ENCODE measurements at places on chromosomes 6 and 20.
A peak's percentile ranks its signal among the peaks of the same experiment; 100 is the strongest.

DNA sequence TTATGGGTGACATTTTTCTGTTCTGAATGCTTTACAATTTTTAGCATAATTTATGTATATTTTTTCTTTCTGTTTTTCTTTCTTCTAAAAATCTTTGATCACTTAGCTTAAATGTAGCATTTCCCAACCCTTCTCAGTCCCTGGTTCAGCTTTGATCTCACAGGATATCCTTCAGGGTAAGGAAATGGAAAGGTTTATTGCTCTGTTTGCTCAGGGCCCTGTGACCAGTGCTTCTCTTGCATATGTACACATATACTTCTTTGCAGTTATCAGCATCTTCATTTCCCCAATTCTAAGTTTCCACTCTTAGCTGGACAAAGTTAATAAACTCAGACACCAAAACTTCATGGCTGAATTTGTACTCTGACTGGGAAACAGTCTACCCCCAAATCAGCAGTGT lies 30.6 kb downstream of the TMEM74B start:
- no peak for DNase-seq

DNA sequence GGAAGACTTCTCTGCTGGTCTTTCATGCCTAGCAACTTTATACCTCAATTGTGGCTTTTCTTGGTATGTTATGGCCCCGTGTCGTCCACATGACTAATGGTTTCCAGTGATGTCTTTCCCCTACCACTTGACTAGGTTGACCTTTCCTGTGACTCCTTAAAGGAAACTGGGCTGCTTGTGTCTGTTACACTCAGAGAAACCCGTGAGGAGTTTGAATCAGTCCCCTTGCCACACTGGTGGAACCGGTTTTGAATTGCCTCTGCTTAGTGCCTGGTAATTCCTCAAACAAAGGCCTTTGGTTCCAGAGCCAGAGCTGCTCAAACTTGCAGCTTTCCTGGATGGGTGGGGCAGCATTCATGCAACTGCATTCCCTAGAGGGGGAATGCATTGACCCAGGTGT lies 21.9 kb downstream of the ECT2L start:
- DNase-seq = peak; percentile 73

DNA sequence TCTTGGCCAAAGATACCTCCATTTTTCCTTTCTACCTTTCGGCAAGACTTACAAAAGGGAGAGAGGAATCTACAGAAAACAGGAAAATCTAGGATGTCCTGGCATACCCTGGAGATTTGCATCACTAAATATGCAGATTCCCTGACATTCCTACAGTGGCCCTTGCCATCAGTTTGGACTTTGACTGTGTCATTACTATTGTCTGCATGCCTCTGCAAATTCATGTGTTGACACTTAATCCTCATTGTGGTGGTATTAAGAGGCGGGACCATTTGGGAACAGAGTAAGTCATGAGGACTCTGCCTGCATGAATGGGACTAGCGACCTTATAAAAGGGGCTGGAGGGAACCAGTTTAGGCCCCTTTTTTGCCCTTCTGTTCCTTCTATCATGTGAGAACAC lies 50.5 kb upstream of the DTNBP1 start:
- DNase-seq = no peak

GRCh38 chr6:43475516-43475915 lies 1.9 kb upstream of the TJAP1 start:
- no peak for DNase-seq

GRCh38 chr6:1181939-1182605 lies 129.8 kb upstream of the FOXQ1 start:
- no peak for DNase-seq

DNA sequence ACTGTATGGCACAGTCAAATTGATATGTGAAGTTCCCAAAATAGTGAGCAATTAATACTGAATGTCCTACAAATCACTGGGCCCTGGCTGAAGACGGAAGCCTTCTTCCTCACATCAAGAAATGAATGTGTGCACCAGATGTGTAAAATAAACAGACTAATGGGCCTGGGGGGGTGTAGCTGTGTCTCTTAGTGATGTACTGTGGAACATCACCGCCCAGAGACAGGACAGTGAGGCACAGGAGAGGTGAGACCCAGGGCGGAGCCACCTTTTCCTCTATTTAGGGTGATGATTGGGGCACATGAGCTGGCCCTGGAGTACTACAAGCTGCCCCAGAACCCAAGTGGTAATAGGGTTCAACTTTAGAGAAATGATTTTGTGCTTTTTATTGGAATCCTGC lies 368.5 kb upstream of the ARID1B start:
- no peak for DNase-seq

- DNase-seq = no peak
Measured at GRCh38 chr6:20044883-20045282, 167.4 kb downstream of the MBOAT1 start.

- no peak for DNase-seq
Measured at GRCh38 chr20:40488401-40488800, 200.6 kb downstream of the MAFB start.

DNA sequence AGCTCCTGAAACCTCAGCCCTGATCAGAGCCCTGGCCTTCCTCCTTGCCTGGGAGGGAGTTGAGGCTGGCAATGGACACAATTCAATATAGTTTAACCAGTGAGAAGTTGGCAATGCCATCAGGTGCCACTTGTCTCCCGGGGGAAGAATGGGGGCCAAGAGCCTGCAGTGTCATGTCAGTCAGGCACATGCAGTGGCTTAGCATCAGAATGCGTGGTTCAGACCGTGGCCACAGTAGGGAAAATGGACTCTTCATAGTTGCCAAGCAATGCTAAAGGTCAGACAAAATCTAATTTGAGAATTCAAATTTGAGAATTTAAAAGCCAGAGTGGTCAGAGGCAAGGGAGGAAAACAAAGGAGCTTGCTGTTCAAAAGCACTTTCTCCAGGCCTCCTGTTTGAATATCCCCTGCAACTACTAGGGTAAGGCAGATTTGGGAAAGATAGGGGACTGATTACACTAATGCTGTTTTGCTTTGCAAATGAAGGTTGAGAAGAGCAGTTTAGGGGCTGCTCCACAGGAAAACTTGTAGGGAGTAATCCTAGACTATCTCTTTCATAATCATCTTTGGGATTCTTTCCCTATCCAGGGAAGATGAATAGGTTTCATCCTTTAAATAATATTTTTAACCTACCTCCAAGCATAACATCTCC lies 33.1 kb upstream of the CLIC5 start:
- no peak for DNase-seq

DNA sequence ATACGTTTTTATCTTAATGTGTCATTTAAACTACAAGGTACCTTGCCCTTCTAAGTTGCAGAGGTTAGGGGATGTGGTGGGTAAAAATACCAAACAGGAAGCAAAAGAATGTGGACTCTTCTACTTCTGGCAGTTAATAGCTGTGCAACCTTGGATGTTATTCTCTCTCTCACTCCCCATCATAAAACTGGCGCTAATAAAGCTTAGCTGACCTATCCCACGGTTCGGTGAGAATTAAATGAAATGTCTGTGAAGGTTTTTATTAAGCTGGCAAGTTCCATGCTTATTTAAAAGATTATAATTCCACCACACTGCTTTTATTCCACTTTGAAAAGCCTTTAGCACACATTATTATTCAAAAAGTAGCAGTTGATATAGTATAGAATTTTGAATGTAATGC lies 127.8 kb upstream of the SLC22A23 start:
- DNase-seq = no peak

DNA sequence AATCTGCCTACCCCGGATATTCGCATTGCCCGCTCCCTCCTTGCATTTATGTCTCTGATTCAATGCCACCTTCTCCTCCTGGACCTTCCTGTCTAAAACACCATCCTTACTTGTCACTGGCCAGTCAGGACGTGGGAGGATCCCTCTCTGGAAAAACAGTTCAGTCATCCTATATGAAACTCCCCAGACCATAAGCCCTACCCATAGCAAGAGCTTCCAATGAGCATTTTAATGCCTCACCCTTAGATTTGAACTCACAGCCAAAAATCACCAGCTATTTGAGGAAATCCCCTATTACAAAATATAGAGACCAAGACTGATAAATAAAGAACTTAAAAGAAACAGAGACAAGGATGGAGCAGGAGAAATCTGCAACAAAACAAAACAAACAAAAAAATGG lies 86.4 kb downstream of the SHLD1 start:
- DNase-seq = no peak

GRCh38 chr6:166365221-166365620 lies 17.5 kb downstream of the MPC1 start:
- peak; percentile 76 for DNase-seq

DNA sequence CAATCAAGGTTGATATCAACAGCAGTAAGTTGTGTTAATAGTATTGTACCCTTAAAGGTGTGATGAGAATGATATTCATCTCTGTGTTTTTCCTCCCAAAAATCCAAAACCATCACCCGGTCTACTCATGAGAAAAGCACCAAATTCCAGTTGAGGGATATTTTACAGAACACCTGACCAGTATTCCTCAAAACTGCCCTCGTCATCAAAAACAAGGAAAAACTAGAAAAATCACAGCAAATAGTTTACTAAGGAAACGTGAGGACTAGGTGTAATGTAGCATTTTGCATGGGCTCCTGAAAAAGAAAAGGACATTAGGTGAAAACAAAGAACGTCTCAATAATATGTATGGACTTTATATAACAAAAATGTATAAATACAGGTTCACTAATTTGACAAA lies 394.4 kb upstream of the NRSN1 start:
- DNase-seq = no peak

DNA sequence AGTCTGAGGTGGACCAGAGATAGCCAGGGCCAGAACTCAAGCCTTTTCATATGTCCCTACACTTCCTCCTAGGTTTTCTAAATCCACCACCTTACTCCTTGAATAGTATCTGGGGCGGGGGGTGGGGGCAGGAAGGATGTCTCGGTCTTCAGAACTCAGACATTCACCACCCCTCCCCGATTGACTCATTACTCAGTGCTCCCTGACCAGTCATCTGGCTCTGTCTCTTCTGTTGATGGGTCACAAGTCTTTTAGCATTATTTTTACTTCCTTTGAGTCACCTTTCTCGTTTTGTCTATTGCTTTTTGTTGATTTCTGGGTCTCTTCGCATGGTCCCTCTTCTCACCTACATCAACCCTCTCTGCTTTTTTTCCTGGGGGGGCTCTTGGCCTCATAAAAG lies 23.3 kb downstream of the NOX3 start:
- no peak for DNase-seq

- DNase-seq = no peak
Measured at GRCh38 chr20:24575811-24576210, 106.4 kb downstream of the SYNDIG1 start.

- peak; percentile 70 for DNase-seq
Measured at GRCh38 chr6:152552616-152553209, 84.4 kb downstream of the SYNE1 start.

GRCh38 chr6:53352360-53352759 lies 3.6 kb upstream of the ELOVL5 start:
- no peak for DNase-seq

- DNase-seq = peak; percentile 44
Measured at GRCh38 chr6:135423649-135424128, 73.9 kb downstream of the AHI1 start.

DNA sequence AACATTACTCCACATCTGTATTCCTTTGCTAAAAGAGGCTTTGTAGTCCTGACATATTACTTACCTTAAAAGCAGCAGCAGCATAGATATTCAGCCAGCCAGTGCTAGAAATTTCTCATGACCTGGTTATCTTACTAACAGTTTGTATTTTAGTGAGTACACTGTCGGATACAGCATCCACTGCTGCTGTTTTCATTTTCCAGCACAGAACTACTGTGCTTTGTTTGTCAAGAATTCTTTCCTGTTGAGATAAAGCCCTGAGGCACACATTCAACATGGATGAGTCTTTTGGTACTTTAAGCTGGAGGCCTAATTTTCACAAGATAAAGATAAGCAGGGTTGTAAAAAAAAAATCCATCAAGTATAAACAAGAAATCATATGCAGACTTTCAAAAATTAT lies 311.2 kb upstream of the OPRM1 start:
- DNase-seq = no peak

- DNase-seq = peak; percentile 94
Measured at GRCh38 chr20:18587665-18588573, at the start of gene DTD1. Gene DTD1, plus strand, starts transcription at chr20:18588054. Its CDS starts 19 bp downstream, at chr20:18588073.

DNA sequence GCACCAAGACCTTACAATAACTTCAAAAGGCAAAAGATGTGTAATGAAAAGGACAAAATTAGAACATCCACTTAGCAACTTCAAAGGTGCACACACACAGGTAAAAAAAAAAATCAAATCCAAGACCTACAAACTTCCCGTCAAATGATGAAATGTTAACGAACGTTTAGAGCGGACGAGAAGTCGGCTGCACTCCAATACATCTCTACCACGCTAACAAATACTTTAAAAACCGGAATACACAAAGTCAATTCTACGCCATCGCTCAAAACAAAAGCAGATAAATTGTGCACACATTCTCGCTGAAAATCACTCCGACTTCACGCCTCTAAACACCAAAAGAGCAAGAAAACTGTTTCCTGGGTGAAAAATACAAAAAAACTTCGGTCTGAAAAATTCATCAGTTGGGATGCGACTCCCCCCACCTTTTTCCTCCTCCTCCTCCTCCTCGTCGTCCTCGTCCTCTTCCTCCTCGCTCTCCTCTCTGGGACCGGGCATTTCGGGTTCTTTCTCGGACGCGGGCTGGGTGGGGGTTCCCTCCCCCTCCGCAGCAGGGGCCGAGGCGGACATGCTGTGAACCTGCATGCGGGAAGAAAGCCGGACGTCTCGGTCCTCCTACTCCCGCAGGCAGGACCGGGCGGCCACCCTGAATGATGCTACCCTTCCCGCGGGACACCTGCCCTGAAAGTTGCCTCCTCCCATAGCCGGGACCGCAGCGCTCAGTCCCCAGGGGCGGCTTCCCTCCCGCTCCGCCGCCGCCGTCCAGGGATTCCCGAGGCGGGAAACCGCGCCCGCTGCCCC lies 712 bp downstream of the DEK start:
- DNase-seq = no peak

DNA sequence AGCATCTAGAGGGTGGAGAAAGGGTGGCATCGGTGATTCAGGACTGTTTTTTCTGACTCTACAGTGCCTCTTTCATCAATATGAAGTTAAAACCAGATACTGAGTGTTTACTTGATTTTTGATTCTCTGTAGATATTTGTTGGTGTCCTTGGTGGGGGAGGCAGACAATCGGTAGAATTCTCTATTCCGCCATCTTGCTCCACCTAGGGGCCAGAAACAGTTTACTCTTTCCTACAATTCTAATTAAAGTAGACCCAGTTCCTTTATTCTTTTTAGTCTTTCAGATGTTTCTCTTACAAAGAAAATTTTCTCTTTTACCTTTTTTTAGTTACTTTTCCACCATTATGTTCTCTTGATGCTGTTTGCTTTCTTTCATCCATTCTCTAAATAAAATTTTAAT lies 162.1 kb upstream of the RAB32 start:
- no peak for DNase-seq

DNA sequence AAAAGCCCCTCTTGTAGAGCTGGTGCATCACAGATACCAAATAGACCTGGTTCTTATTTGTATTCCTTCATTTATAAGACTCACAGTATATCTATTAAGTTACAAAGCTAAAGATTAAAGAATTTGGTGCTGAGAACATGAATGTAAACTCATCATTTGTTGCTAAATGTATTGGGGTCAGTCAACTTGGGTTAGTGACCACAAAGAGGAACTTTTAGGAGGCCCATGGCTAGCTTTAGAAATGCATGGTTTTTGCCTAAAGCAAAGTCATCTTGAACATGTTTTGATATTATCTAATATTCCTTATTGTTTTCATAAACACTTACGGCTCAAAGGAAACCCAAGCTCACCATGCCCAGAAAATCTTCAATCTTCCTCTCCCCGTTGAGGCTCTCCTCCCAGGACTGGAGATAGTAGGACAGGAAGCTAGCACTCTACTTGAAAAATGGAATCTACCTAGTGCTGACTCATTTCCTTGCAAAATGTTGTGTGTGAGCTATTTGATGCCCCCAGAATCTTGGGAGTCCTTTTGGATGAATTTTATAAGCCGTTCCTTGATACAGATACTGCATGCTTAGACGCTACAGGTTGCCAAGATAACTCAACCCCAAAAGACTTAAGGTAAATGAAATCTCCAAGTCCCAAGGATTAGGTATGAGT lies 121.4 kb downstream of the BMP2 start:
- DNase-seq = no peak

All from AG08395 (cell line).